ENCODE measurements at places on chromosomes 1 and 21.

DNA sequence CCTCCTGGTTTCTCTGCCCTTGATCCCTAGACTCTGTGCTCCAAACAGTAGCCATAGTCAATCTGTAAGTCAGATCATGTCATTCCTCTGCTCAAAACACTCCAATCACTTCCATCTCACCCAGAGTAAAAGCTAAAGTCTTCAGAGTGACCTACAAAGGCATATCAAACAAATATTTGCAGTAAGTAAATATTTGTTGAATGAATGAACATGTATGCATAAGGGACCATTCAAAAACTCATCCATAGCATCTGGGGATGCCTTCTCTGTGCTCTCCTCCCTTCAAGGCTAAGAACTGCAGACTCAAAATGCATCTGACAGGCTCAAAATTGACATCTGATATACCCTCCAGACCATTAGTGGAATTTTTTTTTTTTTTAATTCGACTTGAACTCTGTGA, 18.1 kb upstream of the AK5 start:
- DNase-seq = no peak

DNA sequence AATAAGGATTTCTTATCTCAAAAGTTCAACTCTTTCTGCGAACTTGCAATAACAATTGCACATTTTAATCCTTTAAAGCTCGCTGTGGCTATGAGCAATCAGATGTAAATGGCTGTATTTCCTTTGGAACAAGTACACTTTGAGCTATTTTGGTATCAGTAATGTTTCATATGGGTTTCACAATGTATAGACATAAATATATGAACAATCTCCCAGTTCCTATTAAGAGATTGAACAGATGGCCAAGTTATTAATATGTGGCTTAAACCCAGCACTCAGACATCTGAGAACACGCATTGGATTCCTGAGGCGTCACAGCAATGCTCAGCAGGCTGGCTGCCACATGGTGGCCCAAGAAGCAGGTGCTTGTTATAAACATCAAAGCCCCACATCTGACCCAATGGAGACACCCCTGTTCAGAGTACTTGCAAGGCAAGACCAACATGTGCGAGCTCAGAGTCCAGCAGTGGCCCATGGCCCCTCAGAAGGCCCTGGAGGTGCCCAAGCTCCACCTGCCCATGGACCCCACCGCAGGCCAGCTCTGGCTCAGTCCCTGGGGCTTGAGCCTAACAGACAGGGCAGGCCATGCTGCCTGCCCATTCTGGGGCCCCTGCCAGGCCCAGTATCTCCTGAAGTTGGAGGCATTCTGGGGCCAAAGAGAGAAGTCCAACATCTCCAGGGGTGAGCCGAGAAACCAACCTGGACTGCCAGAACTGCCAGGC, 23.7 kb downstream of the PSMG1 start:
- DNase-seq = no peak

GRCh38 chr1:100152271-100152670, 19.3 kb downstream of the TRMT13 start:
- DNase-seq = no peak

DNA sequence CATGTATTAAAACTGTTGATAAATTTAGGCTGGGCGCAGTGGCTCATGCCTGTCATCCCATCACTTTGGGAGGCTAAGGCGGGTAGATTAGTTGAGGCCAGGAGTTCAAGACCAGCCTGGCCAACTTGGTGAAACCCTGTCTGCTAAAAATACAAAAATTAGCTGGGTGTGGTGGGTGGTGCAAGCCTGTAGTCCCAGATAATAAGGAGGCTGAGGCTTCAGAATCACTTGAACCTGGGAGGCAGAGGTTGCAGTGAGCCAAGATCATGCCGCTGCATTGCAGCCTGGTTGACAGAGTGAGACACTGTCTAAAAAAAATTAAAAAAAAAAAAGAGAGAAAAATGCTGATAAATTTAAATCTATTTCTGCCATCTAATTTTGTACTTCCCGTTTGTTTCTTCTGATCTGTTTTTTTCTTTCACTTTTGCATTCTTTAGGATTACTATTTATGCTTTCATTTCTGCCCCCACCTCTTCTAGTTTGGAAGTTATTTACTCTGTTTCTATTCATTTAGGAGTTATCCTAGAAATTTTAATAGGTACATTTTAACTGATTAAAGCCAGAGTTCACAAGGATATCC, 3.2 kb upstream of the DENND1B start:
- DNase-seq = no peak

- DNase-seq = no peak
These were observed 127.6 kb downstream of the DMRTB1 start for GRCh38 chr1:53586765-53587164.

GRCh38 chr1:59670662-59671061, 144.1 kb upstream of the HOOK1 start:
- DNase-seq = no peak

DNA sequence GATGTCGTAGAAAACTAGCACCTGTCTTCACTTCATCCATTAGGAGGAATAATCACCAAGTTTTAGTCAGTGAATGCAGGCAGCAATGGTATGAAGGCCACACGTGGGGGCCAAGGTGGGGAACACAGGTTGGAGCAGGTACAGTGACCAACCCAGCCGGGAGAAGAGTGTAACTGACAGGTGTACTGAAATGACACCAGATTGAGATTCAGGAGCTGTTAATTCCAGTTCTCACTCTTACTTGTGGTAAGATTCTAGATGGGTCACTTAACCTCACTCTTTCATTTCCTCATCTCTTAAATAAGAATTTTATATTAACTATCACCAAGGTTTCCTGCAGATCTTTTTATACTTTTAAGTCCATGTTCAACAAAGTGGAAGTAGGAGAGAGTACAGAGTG, 206.2 kb upstream of the PTBP2 start:
- no peak for DNase-seq

GRCh38 chr1:41432481-41433280, 51.8 kb downstream of the EDN2 start:
- peak; percentile 83 for DNase-seq

- DNase-seq = no peak
These were observed 8.7 kb downstream of the FAM131C start for GRCh38 chr1:16064536-16065268.

GRCh38 chr1:49576327-49576901, 447.3 kb downstream of the AGBL4 start:
- DNase-seq = no peak

DNA sequence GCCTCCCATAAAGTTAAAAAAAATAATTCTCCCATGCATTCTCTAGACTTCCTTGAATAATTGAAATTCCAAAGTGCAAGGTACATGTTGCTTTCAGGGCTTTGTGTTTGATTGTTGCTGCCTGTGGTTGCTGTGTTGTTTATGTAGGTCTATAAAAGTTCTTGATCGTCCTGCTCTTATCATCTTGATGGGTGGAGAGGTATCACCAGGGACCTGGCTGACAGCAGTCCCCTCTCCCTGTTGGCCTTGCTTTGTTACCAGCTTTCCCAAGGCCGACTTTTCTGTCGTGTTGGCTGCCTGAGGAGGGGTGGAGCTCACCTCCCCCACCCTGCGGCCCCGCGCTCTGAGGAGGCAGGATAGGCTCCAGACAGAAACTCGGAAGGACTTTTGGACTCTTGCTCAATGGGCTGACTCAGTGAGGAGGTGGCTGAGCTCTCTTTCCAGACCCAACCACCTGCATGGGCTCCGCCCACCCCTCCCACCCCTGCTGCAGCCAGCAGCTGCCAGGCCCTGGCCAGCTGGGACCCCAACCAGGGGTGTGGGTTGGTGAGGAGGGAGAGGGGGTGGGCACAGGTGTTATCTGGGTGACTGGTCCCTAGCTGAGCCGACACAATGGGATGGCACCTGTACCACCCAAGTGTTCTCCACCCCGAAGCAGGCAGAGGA, 2.0 kb downstream of the INAVA start:
- DNase-seq = no peak

DNA sequence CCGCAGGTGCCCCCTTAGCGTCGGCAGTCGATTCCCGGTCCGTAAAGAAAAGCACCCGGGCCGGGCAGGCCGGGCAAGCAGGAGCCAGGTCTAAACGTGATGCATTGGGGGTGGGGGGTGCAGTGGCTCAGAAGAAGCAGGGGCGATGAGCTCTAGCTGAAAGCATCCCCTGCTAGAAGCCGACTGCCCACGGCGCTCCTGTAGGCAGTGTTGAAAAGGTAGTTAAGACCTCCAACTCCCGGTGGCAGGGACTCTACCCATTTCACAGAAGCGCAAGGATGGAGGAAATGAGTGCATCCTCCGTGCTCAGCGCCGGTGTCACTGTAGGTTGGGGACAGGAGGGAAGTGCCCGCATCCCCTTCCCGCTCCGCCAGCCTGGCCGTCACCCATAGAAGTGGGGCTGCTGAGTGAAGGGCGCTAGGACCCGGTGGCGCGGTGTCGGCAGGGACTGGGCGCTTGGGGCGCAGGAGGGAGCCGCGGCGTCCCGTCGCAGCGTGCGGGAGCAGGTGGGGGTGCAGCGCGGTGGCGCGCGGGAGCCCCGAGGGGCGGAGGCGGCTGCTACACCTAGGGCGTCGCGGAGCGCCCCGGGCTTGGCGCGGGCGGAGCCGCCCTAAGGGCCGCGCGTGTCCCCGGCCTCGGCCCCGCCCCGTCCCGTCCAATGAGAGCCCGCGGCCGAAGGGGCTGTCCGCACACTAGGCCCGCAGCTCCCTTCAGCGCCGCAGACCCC, at the start of gene WNT2B:
TSS of gene WNT2B (plus strand) at position 688 of the 727 bp plus-strand sequence. CDS start 298 bp downstream, outside the sequence.
- DNase-seq = peak; percentile 4

DNA sequence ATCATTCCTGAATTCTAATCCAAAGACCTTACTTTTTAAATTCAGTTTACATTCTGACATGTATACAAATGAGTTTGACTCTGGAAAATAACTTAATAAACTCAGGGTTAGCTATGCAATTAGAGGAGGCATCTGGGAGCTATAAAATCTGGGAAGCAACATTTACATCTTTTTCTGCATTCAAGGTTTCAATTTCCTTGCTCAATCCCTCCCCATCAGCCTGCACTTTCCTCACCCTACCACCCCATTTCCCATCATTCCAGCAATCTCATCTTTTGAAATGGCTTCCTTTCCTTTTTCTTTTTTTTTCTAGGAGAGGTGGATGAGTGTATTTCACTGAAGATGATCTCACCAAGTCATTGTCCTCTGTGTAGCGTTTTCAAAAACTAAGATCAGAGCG, 65.3 kb upstream of the BEND5 start:
- no peak for DNase-seq

DNA sequence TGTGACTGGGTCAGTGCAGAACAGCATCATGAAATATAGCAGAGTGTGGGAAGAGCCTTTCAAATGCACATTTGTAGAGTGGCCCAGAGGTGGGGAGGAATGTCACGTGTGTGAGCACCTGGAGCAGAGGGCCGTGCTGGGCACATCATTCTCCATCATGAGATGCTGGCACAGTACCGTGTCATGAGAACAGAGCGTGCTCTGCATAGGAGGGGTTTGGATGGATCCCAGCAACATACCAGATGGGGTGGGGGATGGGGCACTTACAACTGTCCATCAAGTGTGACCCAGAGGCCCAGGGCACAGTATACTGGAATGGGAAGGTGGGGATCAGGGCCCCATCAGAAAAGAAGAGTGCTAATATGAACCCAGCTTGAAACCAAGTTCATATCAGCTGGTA, 182.0 kb downstream of the LMX1A start:
- DNase-seq = no peak

- no peak for DNase-seq
These were observed 21.8 kb downstream of the TENT5C start for GRCh38 chr1:117627546-117628130.

DNA sequence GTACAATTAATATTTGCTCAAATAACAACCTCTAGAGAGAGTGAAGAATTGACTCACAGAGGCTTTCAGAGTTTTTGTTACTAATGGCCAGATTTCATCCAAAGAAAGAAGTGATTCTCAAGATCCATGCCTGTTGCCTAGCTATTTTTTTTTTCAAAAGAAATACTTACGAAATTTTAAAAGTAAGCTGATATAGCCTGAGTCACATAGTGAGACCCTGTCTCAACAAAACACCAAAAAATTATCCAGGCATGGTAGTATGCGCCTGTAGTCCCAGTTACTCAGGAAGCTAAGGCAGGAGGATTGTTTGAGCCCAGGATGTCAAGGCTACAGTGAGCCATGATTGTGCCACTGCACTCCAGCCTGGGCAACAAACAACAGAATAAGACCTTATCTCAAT, 14.6 kb downstream of the PALMD start:
- DNase-seq = no peak

GRCh38 chr1:45972621-45973020, 159.8 kb downstream of the PIK3R3 start:
- no peak for DNase-seq

GRCh38 chr1:10450156-10450814, 454 bp downstream of the CORT start:
- no peak for DNase-seq

DNA sequence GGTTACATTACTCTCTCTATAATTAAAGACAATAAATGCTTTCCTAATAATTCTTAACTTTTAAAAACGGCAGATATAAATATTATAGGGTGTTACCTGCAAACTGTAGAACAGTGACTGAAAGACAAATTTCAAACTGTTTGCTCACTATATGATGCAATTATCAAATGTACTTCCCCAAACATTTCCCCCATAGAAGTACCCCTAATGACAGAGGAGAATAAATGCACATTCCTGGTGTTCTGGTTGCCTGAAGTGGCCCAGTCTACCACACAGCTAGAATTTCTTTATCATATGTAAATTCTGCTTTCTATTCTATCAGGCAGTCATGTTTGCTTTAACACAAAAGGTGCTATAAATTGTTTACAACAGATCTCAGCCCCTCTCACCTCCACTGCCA, 70.4 kb downstream of the VAV3 start:
- DNase-seq = no peak

DNA sequence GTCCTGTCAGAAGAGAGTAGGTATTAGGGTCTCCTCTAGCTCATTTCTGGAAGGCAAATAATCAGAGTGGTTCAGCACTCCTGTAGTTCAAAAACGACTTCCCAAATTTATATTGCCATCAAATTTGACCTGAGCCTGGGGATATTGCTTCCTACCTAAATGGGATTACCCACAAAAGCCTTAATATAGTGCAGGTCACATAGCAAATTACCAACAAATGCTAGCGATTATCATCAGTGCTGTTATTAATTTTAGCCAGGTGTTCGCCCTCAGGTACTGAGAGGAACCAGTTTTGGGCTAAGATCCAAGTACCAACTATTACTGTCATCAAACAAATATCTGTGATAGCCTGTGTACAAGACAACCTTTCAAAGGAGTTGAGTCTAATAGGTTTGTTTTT, 661.8 kb upstream of the PTBP2 start:
- no peak for DNase-seq

DNA sequence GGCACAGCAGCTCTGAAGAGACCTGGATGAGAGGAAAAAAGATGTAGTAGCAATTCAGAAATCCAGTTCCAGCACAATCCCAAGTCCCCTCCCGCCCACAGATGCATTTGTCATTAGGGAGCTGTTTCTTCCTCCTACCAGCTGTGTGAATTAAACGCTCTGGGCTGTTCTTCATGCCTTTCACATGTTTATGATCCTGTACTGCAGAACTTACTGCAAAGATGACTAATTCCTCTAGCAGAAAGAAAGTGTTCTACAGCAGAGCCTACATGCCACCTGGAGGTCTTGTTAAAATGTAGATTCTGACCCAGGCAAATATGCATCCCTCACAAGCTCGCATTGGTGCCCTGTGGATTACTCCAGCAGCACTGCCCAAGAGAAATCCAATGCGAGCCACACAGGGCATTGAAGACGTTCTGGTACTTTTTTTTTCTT, 6.5 kb downstream of the ENO1 start:
- no peak for DNase-seq

- peak; percentile 70 for DNase-seq
These were observed 22.5 kb downstream of the RHBDL2 start for GRCh38 chr1:38919130-38919529.

GRCh38 chr1:32889731-32890278, 3.5 kb downstream of the HPCA start:
- DNase-seq = no peak

All from midbrain (tissue), 1 donor.